BJ (cell line): ENCODE measurements at places on chromosomes 3 and 15. TPM values are rescaled to one million over a fixed set of nuclear protein-coding genes. Genes with fewer than 3 reads are reported as not detected.
A peak's percentile ranks its signal among the peaks of the same experiment; 100 is the strongest.

DNA sequence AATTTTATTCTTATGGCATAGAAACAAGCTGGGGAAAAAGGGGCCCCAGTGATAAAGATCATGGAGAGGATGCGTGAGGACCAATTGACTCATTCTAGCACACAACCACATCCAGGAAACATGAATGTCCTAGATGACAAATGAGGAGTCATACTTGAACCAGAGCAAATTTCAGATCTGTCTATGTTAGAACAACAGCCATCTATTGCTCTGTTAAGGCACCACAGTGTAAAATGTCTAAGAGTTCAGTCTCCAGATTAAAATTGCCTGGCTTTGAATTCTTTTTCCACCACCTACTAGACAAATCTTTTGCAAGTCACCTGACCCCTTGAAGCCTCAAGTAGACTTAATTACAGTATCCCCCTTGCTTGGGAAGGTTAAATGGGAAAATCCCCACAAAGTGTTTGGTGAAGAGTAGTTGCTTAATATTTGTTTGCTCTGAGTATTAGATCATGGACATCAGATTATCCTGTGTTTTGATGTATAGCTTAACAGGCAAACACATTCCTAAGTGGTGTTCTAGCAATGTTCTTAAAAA is 258.7 kb upstream of the TGFBR2 start:
- DNase-seq, result peak; percentile 62

GRCh38 chr3:45078910-45079522 is 52.9 kb downstream of the CLEC3B start:
- no peak for DNase-seq

GRCh38 chr15:59329570-59330350 is 42.9 kb downstream of the MYO1E start:
- DNase-seq, result no peak

DNA sequence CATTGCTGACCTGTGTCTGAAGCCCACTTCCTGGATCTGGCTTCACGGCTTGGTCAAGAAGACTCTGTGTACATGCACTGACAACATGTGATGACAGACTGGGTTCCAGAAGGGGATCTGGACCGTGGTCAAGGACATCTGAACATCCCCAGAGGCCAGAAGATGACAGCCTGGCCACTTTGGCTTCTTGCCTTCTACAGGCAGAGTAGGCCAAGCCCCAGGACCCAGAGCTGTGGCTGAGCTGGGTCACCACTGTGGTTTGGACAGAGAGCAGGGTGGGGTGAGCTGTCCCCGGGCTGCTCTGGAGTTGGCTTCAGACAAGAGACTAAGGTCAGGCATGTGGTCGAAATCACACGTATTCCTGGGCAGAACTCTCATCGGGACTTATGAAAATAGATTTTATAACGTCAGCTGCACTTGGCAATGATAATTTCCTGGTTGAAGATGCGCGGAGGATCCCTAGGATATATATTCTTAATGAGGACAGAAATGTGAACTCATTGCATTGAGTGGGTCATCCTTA is 114.1 kb upstream of the FRMD4B start:
- no peak for DNase-seq

DNA sequence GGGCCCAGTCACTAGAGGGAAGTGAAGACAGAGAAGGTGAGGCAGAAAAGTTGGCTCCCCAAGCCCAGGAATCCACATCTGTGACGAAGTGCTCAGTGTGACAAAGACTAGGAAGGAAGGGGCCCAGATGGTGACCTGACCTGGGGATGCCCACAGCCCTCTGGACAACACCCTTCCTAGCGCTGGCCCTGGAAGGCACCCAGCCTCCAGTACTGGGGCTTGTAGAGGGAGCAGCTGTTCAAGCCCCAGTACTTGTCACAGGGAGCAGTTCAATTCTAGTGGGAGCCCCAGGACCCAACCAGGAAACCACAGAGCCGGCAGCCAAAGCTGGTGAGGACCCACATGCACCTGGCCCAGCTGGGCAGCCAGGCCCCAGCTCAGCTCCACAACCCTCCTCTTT is 190.8 kb downstream of the XXYLT1 start:
- DNase-seq, result no peak

- no peak for DNase-seq
Measured at GRCh38 chr15:26738996-26739395, 33.9 kb downstream of the GABRB3 start.

The POLQ gene
- polyA plus RNA-seq, result 1.0 and 2.5 TPM in 2 replicates
